ENCODE measurements at places on chromosomes 4 and X. TPM values are rescaled to one million over a fixed set of nuclear protein-coding genes. Genes with fewer than 3 reads are reported as not detected.

Gene BTC
- total RNA-seq, result 50.8 TPM

Gene SYP
- 7.0 TPM for total RNA-seq

Gene P2RY10
- not detected for total RNA-seq

Gene OPHN1
- total RNA-seq, result 6.9 TPM

Gene XPNPEP2
- total RNA-seq, result 4.7 TPM

Gene SHROOM4
- total RNA-seq, result 10.6 TPM

- no peak for ATAC-seq
These were observed 642.6 kb downstream of the IL1RAPL1 start for GRCh38 chrX:29229802-29230201.

DNA sequence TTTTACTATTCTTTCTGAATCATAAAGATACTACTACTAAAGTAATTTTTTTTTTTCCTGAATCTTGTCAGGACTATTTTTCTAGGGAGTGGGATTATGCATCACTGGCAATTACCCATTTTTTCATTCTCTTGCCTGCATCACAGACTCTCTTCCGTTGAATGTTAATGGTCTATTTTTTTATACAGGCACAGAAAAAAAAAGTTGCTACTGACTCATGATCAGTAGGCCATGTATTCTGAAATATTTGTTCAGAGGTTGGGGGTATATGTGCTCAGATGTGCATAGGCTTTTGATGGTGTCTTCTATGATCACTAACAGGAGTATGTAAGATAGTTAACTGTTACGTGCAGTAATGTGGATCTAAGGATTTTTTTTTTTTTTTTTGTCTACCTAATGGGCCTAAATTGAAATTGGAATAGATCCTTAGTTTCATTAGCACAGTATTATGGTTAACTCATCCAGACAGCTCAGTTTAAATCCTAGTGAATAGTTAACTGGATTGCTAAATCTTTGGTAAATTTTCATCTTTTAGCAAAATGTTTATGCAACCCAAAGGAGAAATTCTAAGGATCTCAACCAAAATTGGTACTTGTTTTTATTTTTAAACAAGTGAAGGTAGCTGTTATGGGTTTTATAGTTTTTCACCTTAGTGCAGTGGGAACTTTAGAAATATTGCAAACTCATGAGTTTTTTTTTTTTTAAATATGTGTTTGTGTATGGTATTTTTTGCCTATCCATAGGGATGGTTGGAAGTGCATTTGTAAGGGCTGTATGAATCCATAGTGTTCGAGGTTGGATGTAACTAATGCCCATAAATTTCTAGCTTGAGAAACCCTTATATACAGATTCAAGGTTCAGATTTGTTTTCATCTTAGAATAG is 12.1 kb downstream of the BMP2K start:
- no peak for ATAC-seq

GRCh38 chr4:88659055-88659889 is 38.4 kb downstream of the NAP1L5 start:
- peak; percentile 90 for ATAC-seq

DNA sequence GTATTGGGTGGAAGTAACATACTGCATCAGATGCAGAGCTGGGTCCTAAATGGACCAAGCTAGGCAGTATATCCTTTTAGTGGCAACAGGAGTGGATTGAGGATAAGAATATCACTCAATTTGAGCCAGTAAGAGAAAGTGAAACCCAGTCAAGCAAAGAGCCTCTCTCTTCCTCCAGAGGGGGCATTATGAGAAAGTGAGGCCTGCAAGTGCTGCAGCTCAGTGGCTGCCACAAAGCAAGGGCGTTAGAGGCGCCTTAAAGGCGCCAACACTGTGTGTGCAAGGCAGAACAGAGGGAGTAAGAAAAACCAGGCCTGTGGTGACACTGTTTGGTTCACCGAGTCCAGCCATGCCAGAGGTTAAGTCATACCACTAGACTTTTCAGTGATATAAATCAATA is 17.5 kb downstream of the STX18 start:
- ATAC-seq, result no peak

DNA sequence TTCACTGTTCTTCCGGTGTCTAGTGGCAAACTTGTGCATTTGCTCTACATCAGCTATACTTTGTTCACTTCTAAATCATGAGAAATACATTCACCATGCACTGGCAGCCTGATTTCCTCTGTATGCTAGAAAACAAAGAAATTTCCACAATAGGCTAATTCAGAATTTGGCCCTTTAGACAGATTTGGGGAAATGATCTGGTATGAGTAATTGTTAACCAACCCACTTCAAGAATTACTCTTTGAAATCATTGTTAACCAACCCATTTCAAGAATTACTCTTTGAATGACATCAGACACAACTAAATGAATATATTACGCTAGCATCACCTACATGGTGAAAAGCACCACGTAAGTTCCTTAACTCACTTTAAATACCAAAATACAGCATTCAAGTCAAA is 14.6 kb downstream of the APBB2 start:
- ATAC-seq, result no peak

- no peak for ATAC-seq
These were observed 250.4 kb downstream of the TMA16 start for GRCh38 chr4:163744861-163745260.

- ATAC-seq, result no peak
These were observed 685 bp upstream of the TNIP2 start for GRCh38 chr4:2756691-2757350.

DNA sequence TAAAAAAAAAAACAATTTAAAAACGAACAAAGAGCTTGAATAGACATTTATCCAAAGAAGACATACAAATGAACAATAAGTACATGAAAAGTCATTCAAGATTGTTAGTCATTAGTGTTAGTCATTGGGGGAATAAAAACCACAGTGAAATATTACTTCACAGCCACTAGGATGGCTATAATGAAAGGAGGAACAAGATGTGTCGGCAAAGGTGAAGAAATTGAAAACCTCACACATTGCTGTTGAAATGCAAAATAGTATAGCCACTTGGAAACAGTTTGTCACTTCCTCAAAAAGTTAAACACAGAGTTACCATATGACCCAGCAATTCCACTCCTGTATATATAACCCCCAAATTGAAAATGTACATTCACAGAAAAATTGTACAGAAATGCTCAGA is 45.2 kb upstream of the SLC39A8 start:
- no peak for ATAC-seq

DNA sequence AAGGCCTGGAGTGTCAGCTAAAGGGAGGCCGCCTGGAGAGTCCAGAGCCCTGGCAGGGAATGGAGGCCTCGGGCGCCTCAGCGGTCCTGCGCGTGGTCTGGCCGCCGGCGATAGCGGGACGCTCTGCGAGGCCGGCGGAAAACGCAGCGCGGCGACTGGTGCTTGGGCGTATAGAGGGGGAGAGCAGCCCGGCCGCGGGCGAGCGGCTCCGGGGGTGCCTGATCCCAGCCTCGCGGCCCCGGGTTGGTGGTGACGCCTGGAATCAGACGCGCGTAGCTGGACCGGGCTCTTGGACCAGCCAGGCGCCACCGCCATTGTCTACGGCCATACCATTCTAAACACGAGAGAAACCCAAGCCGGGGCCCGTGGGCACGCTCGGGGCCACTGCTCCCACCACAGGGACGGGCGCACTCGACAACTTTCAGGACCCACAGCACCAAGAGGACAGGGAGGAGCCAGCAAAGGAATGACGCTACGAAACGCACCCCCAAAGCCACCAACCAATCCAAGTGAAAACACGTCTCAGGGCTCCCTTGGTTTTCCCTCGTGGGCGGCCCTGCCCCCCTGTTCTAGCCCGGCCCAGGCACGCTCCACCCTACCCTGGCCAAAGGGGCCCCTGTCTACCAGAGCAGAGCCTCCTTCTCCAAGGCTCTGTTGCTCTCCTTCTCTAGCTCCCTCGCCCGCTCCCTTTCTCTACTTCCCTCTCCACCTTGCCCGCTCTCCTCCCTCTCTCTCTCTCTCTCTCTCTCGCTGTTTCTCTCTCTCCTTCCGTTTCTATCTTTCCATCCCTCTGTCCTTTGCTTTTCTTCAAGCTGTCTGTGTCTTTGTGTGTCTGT is 7.8 kb downstream of the FRG2 start:
- ATAC-seq, result no peak

GRCh38 chr4:188113156-188113555 is 3.8 kb upstream of the TRIML2 start:
- ATAC-seq, result no peak

DNA sequence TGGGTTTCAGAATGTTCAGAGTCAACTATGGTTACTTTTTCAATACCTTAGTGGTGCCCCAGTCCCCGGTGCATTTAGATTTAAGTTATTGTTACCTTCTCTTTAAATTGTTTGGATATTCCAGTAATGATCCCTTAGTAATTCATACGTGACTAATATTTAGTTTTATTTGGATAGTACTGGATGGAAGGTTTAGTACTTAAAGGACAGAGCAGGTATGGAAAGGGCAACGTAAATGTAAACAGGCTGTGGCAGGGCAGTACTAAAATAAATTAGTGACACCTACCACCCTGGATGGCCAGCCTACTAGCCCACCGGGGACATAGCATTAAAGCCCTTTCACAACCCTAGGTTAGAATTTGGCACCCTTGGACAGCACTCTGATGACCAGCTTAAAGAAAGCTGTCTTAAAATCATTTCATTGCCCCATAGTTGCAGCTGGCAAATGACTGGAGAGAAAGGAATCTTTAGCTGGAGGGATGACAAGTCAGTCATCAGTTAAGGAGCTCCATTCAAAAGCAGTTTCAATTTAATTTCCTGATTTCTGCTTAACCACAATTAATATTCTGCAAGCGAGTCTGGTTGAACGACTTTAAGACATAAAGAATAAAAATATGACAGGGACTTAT is 16.4 kb downstream of the PLP1 start:
- ATAC-seq, result no peak

DNA sequence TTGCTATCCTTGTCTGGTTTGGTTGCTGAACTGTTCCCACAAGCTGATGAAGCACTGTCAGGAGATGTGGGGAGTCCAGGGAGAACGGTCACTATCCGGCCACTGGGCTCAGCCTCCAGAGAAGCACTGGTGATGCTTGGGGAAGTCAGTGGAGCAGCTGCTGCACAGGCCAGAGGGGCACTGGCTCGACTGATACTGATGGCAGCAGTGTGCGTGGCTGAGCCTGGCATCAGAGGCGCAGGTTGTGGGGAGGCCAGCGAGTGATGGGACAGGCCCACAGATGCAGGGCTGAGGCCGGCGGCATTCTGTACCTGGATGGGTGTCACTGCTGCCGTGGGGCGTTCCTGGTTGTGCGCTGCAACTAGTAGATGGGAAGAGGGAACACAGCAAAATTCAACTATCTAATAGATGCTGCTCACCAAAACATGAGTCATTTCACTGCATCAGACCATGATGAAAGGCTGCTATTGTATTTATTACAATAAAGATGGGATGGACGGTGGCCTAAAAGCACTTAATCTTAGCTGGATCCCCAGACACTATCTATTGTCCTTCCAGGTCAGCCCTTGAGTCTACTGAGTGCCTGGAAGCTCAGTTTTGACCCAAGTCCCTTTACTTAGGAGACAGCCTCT is 106.3 kb upstream of the CBR4 start:
- ATAC-seq, result no peak

DNA sequence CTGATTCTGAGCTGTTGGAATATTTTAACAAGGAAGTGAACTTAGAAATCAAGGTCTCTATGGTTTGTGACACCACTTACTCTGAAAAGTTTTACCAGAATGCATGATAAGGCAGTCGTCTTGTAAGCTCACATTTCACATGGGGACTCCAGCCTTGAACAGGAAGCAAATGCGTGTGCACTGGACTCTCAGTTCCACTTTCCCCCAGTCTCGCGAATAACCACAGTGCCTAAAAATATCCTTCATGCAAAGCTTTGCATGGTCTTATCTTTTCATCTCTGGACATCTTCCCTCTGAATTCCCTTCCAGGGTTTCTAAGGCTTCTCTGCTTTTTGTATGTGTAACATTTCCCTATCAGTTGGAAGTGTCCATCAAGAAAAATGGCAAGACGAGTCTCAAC is 581.8 kb downstream of the NLGN4X start:
- ATAC-seq, result no peak

DNA sequence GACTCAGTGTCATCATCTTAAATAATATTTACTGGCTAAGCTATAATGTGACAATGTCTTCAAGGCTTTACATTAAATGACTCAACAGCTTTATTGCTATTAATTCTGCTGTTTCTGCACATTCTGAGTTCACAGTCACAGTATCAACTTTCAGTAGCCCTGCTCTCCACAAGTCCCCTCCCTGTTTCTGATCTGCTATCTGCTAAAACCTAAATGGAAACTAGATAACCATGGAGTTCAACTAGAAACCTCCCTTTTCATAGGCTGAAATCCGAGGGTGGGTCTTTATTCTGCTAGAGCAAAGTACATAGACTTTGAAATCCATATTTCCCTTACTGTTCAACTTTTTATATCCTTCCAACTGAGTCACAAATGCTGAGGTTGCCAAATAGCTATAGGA is 5.4 kb upstream of the ACE2 start:
- no peak for ATAC-seq

DNA sequence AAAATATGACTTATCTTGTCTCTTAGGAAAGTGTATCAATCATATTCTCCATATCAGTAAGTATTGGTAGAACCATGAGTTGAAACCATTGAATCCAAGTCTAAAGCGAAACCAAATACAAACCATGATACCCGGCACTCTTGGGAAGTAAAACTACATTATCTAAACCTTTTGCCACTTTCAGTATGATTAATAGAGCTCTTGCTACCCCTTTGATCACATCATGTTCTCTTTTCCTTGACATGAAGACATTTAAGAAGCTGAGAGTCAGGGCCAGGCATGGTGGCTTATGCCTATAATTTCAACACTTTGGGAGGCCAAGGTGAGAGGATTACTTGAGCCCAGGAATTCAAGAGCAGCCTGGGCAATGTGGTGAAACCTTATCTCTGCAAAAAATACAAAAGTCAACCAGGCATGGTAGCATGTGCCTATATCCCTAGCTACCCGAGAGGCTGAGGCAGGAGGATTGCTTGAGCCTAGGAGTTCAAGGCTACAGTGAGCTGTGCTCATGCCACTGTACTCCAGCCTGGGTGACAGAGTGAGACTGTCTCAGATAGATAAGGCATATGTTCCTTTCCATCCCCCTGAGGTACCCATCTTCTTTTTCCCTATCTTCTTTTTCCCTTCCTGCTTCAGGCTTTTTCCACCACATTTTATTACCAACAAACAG is 45.4 kb downstream of the CEP135 start:
- no peak for ATAC-seq

- no peak for ATAC-seq
These were observed 620.9 kb downstream of the TLL1 start for GRCh38 chr4:166493924-166494345.

DNA sequence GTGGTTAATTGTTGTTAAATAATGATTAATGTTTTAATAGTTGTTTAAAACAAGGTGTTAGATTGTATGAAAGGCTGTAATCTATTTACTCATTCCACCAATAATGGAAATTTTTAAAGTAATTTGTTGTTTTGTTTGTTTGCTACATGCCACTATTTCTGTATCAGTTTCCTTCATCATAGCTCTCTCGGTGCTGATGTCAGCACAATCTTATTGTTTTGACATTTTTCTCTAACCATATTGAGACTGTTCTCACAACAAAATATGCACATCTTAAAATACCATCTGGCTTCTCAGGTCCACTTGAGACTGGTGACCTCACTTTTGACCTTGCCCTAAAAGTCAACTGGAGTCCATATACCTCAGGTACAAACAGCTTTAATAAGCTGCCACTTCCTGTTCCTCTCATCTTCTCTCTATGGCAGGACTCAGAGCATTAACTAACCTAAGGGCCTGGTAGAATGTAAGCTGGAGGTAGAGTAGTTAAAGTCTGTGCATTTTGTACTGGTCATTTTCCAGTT is 1.0 kb upstream of the GUCY1B1 start:
- ATAC-seq, result no peak
